D341Med (cell line): ENCODE measurements at places on chromosomes 12 and 14.

- peak; percentile 43 for DNase-seq
These were observed 1.2 kb downstream of the NTN4 start for GRCh38 chr12:95789126-95790032.

DNA sequence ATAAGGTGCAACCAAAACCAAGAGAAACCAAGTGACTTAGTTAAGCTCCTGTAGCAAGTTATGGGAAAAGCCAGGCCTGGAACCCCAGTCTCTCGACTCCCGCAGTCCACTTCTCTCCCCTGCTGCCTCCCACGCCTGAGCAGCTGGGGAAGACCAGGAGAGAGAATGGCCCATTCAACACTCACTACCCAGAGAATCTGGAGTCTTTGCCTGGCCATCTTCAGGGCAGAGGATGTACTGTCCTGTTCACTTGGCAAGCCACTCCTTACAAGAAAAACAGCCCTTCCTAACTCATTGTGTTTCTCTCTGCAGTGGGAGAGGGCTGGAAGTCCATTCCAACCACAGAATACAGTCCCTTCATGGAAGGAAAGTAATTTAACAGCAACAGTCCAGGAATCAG is 1.8 kb downstream of the PITPNM2 start:
- no peak for DNase-seq

GRCh38 chr12:91561301-91561957 is 378.8 kb upstream of the DCN start:
- no peak for DNase-seq

GRCh38 chr14:52352061-52352491 is 38.0 kb downstream of the PTGER2 start:
- DNase-seq: no peak

DNA sequence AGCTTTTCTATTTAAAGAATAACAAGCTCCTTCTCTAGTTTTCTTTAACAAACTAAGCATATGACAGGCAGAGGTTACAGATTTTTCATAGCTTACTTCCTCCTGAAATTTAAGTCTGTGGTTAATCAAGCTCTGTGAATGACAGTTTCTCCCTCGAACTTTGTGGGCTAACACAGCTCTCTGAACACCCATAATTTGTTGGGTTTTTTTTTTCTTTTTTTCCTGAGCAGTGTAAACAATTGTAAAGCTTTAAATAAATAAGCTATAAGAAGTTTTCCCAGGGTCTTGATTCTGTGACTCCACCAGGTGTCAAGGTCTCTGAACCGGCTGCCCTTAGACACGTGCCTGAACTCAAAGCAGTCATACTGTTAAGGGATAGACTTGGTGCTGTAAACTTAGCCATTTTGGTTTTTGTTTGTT is 128.1 kb upstream of the AMIGO2 start:
- DNase-seq: no peak

DNA sequence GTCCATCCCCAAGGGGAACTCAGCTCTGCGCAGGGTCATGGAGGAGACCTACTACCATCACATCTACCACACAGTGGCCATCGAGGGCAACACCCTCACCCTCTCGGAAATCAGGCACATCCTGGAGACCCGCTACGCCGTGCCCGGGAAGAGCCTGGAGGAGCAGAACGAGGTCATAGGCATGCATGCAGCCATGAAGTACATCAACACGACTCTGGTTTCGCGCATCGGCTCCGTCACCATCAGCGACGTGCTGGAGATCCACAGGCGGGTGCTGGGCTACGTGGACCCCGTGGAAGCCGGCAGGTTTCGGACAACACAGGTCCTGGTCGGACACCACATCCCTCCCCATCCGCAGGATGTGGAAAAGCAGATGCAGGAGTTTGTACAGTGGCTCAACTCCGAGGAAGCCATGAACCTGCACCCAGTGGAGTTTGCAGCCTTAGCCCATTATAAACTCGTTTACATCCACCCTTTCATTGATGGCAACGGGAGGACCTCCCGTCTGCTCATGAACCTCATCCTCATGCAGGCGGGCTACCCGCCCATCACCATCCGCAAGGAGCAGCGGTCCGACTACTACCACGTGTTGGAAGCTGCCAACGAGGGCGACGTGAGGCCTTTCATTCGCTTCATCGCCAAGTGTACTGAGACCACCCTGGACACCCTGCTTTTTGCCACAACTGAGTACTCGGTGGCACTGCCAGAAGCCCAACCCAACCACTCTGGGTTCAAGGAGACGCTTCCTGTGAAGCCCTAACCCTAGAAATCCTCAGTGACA is 3.8 kb downstream of the FICD start:
- DNase-seq: no peak

GRCh38 chr12:120453977-120454376 is 7.7 kb downstream of the GATC start:
- peak; percentile 61 for DNase-seq

DNA sequence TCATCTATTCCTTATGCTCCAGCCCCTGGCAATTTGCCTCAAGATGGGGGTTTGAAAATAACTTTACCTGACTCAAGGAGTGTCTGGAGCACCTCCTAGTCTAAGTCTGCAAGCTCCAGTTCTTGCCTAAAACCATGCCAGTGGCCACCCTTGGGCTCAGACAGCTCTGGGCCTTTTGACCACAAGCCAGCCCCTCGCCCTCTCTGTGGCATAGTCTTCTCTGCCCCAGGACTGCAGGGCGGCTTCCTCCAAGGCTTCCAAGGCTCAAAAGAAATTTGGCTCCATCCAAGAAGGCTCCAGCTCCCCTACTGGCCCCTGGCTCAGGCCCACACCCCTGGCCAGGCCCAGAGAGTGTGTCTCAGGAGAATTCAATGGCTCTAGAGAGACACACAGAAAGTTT is 14.8 kb downstream of the ACVRL1 start:
- DNase-seq: no peak

DNA sequence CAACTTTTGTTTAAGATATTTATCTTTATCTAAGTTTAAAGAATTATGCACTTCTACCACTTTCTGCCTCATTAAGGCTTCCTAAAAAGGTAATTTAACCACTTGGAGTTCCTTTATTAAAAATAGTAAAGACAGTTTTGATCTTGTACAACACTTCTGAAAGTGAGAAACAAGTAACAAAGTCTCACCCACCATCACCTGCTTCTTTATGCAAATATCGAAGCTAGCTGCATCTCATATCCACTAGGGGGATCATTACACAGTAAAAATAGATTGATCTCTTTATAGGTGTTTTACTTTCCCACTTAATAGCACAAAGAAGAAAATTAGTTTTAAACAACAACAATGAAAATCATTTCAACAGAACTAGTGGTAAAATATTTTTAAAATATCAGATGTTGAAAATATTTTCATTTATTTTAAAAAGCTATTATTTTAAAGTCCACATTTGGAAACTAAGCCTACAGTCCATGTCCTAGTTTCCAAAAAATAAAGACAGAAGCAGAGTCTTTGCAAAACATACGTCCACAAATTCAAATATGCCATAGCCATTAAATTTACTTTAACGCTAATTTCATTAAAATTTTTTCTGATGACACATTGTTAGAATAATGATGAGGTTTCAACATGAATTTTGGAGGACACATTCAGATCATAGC is 160.0 kb upstream of the SOX5 start:
- DNase-seq: peak; percentile 29

GRCh38 chr14:99784508-99784907 is 8.7 kb upstream of the EML1 start:
- DNase-seq: no peak

DNA sequence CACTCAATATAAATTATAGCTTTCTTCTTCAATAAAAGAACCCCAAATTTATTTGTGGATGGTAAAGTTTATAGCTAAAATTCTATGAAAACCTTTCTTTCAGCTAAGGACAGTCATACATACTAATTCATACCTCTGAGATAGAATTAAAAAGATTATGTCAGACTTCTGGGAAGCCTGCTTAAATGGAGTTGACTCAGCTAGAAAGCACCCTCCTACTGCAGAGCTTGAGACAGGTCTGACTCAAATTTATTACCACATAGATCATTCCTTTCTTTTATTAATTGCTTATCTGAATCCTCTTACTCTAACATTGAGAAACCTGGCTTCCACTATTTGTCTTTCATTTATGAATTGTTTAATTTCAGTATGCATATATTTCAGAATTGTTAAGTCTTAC is 1007.0 kb upstream of the LRFN5 start:
- no peak for DNase-seq

DNA sequence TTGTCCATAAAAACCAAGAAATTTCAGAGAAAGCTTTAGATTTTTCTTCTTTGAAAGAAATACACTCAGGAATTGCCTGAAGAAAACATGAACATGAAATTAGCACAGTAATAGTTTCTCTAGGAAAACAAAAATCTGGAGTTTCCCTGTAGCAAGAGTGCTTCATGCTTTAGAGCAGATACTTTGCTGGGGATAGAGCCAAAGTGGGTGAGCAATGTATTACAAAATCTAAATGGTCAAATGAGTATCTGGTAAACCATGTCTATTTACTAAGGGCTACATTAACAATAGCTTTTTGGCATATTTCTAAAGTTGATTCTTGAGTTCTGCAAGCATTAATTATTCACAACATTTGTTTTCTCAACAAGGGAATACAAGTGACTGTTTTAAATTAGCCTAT is 26.2 kb downstream of the AVPR1A start:
- DNase-seq: no peak

GRCh38 chr12:113145720-113146551 is 3.6 kb upstream of the CFAP73 start:
- DNase-seq: no peak

GRCh38 chr12:108701779-108702441 is 29.4 kb downstream of the CORO1C start:
- DNase-seq: no peak

GRCh38 chr12:110284597-110284996 is 3.5 kb downstream of the ATP2A2 start:
- DNase-seq: no peak

DNA sequence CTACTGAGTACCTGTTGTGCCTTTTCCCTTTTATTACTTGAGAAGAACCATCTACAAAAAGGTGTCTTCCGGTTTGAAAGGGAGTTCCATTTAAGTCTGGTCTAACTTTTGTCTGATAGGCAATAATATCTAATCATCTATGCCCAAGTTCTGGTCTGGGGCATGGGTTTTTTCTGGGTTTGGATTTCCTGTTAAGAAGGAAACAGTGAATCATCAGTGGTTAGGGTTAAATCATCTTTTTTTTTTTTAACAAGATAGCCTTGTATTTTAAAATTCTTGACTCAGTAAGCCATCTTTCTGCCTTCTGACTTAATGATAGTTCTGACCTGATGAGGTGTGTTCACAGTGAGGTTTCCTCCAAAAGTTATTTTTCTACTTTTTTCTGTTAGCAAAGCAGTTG is 29.3 kb upstream of the CPNE8 start:
- DNase-seq: no peak
